GM20000 (cell line): ENCODE measurements at places on chromosomes 16 and 17.

DNA sequence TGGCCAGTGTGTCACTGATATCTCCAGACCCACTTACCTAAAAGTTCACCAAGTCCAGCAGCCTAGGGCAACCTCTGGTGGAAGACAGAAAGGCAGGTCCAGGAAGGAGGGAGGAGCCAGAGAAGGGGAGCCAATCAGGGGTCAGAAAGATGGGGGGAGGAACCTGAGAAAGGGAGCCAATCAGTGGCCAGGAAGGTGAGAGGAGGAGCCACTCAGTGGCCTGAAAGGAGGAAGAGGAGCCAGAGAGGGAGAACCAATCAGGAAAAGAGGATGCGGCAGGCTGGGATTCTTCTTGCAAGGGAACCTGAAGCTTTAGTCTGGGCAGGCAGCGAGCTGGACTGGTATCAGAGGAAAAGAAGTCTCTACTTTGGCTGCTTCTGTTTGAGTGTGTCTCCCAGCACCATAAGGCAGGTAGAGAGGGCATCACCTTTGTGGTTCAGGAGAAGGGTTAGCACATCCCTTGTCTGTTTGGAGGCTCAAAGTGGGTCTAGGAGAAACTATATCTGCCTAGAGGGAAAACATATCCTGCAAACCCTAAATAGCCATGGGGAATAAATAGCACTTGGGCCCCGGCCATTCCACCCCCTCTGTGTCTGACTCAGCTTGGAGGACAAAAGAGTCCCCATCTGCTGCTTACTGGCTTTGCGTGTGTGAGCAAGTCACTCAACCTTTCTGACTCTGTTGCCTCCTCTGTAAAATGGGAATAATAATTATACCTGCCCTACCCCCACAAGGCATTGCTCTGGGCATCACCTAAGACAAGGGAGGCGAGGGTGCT lies 43.4 kb upstream of the CRHR1 start:
- peak; percentile 45 for DNase-seq

DNA sequence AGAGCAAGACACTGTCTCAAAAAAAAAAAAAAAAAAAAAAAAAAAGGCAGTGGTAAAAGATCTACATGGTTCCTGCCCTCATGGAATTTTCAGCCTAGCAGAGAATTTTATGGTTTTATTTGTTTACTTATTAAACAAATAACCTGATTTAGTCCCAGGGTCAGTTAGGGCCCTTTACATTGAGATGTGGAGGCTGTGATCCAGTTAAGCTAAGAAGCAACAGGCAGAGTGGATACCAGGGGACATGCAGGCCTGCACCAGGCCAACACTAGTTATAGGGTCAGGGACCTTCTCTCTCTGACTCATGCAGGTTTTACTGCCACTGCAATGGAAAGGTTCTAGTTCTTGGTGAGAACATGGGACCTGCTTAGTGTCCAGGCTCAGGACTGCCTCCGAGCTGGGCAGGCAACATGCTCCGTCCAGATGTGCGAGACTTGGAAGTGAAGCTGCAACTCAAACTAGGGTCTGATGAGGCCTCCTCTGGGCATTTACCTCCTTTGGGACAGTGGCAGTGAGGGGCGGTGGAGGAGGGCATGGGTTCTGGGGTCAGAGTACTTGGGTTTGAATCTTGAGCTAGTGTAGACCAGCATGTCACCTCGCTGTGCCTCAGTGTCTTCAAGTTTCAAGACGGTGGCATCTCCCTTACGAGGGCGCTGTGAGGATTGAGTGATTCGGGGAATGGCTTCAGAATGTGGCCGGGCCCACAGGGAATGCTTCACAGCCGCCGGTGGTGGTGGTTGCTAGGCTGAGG lies 301.8 kb downstream of the CPPED1 start:
- no peak for DNase-seq

- no peak for DNase-seq
These were observed 11.1 kb downstream of the MARF1 start for GRCh38 chr16:15631730-15632409.

- DNase-seq, result no peak
These were observed 6.1 kb upstream of the PRSS8 start for GRCh38 chr16:31141489-31142108.

DNA sequence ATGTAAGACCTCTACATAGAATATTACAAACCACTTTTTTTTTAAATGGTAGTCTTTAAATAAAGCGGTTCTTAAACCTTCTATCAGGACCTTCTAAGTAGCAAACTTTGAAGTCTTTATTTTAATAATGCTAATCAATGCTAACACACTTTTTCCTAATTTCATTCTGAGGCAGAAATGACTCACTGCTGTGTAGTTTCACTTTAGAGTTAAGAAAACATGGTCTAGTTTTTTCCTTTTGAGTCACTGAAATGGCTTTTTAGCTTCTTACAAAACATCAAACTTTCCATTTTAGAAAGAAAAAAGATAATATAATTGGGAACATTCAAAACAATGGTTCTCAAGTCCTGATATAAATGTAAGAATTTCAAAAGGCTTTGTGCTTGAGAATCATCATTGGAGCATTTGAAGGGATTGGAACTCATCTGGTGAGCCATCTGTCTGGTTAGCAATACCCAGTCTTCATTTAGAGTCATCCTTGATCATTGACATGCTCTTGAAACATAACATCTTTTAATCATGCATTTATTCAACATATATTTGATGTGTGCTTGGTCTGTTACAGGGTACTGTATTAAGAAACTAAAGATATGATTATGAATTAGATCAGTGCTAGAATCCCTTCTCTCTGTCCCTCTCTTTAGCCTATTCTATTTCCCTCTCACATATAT lies 258.3 kb upstream of the MON1B start:
- no peak for DNase-seq

DNA sequence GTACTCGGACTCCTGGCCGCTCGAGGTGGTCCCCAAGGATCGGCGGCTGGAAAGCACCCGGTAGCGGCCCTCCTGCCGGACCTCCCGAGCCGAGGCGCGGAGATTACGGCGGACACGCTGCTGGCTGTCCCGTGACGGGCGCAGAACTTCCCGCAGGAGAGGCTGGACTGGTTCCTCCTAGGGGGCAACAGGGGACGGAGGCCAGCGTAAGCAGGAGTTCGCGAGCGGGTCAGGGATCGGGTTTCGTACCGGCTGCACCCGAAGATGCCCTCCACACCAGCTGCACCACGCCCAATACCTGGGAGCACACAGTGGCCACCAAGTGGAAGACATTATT lies 341 bp downstream of the SLC7A6OS start:
- no peak for DNase-seq

DNA sequence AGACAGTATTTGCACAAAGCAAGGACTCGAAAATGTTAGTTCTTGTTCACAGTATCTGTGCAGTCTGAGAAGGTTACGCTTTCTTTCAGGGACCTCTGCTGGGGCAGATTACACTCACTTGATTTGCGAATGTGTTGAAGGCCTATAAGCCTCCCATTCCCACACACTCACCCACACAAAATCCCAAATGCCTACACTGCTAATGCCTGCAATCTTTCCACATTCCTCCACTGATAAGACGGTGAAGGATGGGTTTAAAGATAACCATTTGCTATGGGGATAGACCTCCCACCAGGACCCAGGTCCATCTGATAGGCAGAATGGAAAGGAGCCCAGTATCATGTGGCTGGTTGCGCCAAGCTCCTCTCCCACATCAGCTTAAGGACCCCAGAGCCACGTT lies 394.9 kb upstream of the SALL1 start:
- no peak for DNase-seq

GRCh38 chr17:55584055-55584685 lies 72.9 kb upstream of the SMIM36 start:
- no peak for DNase-seq

DNA sequence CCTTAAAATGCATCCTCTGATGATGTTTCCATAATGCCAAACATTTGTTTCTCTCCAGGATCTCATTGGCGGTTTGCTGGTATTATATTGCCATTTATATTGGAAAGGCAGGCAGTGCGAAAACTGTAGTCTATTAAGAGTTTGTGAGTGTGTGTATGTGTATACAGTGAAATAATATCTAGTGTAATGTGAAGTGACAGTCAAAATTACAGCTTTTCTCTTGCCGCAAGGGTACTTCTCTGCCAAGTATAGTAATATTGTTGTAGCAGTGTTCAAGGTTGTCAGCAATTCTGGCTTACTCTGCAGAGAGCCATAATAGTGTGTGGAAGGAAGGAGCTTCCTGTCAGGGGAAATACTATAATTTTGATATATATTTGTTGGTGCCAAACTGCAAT lies 178.6 kb downstream of the WWOX start:
- no peak for DNase-seq

DNA sequence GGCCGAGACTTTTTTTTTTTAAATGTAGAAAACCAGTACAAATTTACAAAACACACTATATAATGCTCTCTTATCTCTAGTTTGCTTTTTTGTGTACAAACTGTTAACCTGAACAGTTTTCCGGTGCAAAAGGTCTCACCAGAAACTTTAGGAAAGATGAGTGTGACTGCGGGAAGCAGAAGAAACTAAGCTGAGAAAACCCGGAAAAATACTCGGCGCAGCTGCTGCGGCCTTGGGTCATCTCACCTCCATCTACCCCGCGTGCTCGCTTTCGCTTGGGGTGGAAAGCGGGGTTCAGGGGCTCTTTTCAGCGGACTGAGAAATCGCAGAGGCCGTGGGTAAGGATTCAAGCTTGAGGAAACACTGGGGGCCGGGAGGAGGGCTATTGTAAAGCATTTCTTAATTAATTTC lies 1.8 kb downstream of the SALL1 start:
- DNase-seq, result no peak

GRCh38 chr16:50538411-50539052 lies 9.7 kb upstream of the NKD1 start:
- DNase-seq, result no peak

DNA sequence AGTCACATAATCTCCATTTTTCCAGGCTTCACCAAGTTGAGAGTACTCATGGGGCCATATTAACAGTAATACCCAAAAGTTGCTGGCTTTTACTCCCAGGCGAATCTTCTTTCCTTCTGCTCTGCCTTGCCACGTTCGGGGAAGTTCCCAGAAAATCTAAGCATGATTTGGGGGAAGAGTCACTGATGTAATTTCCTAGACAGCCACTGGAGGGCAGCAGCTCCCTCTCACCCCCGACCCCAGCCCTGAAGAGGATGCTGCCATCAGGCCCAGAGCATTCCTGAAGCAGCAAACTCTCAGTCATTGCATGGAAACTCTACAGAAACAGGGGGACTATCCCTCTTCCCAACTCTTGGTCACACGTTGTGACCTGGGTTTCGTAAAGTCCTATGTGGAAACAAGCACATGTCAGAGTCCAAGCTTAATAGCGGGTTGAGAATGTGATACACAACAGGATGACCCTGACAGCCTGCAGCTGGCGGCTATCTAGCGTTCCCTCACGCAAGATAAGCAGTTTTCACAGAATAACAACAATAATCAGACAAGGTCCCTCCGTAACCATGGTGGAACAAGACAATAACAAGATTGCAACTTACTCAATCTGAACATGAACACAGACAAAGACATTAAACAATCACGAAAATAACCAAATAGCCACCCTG lies 43.8 kb upstream of the DHX40 start:
- DNase-seq, result peak; percentile 79

GRCh38 chr16:87948119-87948545 lies 3.1 kb upstream of the BANP start:
- DNase-seq, result no peak

DNA sequence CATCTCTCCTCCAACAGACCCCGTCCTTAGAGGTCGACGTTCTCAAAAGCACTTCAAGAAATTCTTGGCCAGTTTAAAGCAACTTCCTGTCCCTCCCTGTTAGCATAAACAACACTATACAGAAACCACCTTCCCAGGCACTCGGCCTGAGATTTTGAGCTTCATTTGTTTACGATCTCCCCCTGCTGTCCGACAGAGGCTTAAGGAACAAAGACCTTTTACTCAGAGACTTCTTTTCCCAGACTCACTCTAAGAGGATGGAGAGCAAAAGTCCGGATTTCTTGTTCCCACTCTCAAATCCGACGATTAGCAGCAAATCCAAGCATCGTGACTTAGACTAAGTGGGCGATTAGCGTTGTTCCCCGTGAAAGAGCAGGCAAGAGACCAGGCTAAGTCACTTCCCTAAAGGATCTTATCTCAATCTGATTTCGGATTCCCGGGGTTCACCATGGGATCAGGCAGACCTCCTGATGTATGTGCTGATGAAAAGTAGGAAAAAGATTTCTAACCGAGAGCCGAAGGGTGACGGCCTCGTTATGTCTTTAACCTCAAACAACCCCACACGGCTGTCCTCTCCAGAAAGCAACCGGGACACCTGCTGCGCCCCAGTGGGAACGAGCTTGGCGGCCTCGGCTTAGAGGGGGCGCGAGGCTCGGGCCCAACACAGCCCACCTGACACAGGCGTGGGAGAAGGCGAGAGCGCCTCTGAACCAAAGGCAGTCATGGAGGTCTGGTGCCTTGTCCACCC lies 598 bp downstream of the INPP5K start:
- peak; percentile 86 for DNase-seq

GRCh38 chr17:50918071-50918932 lies 52.1 kb upstream of the TOB1 start:
- DNase-seq, result no peak

- no peak for DNase-seq
These were observed 35.2 kb downstream of the KIAA0513 start for GRCh38 chr16:85062845-85063244.

DNA sequence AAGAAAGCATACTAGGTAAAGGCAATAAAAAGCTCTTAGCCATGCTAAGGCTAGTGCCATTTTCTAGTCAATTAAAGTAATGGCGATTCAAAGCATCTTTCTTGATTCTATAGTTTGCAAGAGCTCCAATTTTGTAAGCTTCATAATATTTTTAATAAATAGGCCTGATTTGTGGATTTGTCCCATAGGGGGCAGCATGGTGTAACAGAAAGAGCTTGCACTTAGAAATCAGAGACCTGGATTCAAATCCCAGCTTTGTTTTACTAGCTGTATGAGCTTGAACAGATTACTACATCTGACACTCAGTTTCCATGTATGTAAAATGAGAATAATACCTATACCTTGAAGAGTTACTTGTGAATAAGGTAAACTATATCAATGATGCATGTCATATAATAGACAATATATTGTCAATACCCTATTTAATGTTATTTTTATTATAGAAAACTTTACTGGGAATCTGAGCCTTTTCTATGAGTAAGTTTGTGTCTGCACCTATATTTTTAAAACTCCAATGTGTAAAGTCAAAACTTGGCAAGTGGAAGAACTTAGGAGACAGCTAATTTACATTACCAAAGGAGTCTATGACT lies 93.6 kb upstream of the NOG start:
- DNase-seq, result no peak
